Activated gamma-delta T cell treated with Interleukin-2 at 50 U/mL for 16 hours (primary cell): ENCODE measurements at places on chromosomes 5 and 9.

- no peak for DNase-seq
Observed at GRCh38 chr9:61667559-61668121, 477.8 kb downstream of the SPATA31A7 start.

DNA sequence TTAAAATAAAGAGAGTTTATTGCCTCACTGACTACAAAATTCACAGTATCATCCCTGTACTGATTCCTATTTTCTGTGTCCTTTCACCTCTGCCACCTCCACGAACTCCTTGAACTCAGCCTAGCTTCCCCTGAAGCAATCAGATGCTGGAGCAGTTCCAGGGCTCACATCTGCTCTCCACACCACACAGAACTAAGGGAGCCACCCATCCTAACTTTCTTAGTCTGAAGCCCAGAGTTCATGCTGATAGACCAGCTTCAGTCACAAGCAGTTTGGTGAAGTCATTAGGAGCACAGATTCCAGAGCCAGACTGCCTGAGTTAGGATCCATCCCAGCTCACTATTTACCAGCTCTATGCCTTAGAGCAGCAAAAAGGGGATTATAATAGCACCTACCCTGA lies 15.6 kb upstream of the EPB41L4A start:
- no peak for DNase-seq

- no peak for DNase-seq
Observed at GRCh38 chr9:91285729-91286353, 75.9 kb downstream of the AUH start.

GRCh38 chr9:133737774-133738639 lies at the start of gene SARDH:
Gene SARDH (minus strand): TSS chr9:133738352. CDS start chr9:133734173, 4,179 bp downstream.
- peak; percentile 37 for DNase-seq

DNA sequence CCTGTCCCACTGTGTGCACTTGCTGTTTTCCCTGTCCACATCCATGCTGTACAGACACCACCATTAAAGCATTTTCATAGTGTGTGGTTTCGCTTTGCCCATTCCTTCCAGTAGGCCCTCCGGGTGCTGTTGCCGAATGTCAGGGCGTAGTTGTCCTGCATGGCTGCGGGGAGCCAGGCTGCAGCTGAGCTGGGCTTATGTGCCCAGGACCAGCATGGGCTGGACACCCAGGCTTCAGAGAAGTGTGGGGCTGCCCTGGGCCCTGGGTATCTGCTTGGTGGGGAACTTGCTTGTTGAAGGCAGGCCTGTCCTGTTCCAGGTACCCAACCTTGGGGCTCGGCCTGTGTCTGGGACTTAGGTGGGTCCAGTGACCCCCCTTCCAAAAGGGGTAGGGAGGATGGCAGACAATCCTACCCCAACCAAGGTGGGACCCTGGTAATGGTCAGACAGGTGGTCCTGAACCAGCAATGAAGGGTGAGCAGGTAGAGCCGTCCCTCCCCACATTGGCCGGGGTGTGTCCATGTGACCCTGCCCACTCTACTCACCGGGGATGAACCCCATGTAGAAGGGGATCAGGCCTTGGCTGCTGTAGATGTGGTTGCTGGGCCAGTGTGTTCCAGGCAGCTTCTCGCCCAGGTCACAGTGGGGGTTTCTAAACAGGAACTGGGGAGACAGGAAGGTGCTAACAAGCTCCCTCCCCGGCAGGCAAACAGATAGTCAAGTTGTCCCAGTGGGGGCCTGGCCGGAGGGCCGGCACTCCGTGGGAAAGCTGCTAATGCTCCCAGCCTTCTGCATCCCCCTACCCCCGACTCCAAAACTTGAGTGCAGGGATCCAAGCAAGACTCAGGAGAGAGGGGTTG lies 2.8 kb downstream of the TUBB4B start:
- no peak for DNase-seq

DNA sequence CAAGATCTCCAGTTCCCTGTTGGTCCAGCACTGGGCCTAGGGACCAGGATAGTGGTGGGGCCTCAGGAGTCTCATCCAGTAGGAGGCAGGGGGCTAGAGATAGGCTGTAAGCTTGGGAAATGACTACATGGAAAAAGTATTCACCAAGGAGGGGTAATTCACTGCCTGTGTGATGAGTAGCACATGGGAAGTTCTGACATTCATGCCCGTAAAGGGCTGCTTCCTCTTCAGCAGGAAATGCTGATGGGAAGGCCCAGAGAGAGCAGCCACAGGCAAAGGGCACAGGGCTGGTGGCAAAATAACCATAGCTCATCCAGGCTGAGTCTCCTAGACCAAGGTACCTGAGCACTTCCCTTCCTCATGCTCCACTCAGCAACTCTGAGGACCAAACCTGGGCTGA lies 23.1 kb upstream of the FRRS1L start:
- no peak for DNase-seq

DNA sequence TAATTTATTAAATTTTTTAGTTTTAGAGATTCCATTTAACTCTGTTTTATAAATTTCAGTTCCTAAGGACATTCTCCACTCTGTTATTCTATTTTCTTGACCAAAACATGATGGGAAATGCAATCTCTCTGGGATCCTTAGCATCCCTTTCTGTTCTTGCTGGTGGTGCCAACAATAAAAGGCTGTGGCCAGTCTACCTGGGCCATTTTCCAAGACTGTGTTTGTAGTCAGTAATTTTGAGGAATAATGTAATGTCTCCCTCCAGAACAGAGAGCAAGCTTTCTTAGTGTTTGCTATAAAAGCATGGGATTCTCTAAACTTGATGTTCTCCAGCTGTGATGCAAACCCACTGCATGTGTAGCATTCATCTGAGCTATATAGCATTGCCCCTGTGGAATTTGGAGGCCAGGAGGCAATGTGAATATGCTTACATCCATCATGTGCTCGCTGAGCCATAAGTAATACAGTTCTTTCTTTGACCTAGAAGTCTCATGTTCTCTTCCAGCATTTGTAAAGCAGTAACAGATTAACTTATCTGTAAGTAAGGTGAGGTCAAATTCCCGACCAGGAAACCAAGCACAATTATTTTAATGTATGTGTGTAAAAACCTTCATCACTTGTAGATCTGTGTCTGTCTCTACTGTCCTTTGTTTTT lies 211.5 kb upstream of the TAS2R1 start:
- no peak for DNase-seq

- DNase-seq = no peak
Observed at GRCh38 chr5:107464416-107464815, 206.3 kb downstream of the EFNA5 start.

GRCh38 chr5:144567421-144567780 lies 396.7 kb downstream of the KCTD16 start:
- no peak for DNase-seq

DNA sequence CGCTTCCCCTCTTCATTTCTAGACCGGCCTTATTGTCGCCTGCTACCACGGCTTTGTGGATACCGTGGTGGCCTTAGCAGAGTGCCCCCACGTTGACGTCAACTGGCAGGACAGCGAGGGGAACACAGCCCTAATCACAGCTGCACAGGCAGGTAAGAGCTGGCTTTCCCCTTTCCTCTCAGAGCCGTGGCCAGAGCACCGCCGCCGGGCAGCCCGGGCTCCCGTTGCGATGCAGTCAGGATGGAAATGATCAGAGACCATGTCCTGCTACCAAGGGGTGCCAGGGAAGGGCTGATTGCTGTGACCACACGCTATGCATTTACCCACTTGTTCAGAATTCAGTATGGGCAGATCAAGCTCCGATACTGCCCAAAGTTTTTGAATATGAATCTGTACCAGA lies 54.4 kb downstream of the ANKRD33B start:
- DNase-seq = no peak

DNA sequence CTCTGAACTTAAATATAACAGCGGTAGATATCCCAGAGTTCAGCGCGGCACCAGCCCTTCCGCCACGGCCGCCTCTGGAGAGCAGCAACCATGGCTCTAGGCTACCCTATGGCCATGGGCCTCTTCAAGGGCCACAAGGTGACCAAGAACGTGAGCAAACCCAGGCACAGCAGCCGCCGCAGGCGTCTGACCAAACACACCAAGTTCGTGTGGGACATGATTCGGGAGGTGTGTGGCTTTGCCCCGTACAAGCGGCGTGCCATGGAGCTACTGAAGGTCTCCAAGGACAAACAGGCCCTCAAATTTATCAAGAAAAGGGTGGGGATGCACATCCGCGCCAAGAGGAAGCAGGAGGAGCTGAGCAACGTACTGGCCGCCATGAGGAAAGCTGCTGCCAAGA lies 229.0 kb downstream of the ACTL7B start:
- no peak for DNase-seq

DNA sequence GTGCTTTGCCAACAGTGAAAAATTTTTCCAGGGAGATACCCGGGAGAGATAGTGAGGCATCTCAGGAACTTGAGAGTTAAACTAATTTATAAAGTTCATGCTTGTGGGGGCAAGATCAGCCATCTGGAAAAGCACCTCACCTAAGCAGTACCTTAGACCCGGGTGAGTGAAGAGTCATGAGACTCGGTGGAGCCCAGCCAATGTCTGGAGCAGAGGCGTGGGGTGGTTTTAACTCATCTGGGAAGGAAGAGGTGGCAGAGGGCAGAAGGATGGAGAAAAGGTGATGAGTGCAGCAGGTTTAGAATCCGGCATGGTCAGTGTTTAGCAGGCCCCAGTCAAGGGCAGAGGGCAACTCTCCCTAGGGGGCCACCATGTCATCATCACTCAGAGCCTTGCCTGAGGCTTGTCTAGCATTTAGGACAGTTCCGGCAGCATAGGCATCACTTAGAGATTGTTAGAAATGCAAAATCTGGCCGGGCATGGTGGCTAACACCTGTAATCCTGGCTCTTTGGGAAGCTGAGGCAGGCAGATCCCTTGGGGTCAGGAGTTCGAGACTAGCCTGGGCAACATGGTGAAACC lies 4.3 kb upstream of the RNF183 start:
- no peak for DNase-seq

- DNase-seq = no peak
Observed at GRCh38 chr9:95642189-95642588, 125.4 kb upstream of the PTCH1 start.

DNA sequence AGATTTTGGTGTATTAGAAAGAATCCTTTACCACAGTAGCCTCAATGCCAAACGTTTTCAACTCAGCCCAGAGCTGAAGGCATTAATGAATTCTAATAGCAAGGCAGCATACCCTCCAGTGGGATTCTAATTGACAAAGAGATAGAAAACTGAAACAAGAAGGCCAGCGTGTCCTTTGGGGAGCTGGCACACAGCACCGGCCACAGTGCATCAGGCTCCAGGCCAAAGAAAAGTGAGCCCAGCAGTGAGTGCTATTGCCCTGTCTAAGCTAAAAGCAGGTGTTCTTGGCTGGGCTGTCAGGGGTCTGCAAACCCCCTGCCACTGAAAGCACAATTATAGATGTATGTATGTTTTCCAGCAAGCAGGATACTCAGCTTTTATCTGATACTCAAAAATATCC lies 40.4 kb downstream of the PPIC start:
- DNase-seq = no peak

DNA sequence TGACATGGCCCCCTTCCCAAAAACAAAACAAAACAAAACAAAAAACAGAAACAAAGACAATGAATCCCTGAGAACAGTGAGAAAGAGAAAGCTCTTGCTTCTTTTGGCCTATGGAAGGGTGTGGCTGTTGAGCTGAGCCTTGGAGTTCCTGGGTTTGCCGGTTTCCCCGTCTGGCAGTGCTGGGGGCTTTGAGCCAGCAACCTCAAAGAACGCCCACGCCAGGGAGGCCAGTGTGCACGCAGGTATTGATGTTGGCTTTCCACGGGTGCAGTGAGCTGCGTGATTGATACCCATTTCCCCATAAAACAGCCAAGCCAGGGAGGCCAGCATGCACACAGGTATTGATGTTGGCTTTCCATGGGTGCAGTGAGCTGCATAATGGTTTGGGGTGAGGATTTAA lies 8.3 kb upstream of the LCN1 start:
- DNase-seq = no peak

DNA sequence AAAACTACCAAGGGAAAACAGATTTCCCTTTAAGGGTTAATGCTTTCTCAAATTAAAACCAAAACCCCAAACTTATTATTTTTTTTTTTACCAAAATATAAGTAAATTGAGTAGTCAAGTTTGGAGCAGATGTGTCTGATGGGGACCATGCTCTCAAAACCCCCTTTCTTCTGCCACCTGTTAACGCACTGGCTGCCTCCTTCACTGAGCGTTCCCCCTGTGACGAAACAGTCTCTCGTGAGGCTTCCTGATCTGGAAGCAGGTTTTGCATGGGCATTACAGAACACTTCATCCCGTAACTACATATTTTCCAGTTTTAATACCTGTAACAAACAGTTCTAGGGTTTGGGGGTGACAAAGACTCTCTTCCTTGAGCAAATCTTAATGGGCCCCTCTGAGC lies 59.4 kb downstream of the ANKH start:
- DNase-seq = no peak

DNA sequence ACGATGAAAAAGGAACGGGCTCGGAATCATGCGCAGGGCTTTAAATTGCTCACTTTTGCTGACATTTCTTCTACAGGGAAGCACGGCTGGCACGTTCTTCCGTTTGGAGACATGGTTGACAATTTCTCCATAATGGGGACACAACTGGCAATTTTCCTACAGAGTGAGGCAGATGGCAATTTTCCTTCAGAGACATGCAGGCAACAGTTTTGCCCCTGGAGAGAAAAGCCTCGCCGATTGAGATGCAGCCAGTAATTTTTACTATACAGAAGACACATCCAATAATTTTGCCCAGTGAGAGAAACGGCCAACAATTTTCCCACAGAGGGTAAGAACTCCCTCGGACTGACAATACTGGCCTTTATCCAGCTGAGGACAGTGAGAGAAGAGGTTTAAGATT lies 90.9 kb upstream of the GPR151 start:
- no peak for DNase-seq

GRCh38 chr9:5493679-5494511 lies 16.4 kb upstream of the PDCD1LG2 start:
- no peak for DNase-seq

GRCh38 chr5:154098465-154098864 lies 59.7 kb downstream of the MFAP3 start:
- no peak for DNase-seq

DNA sequence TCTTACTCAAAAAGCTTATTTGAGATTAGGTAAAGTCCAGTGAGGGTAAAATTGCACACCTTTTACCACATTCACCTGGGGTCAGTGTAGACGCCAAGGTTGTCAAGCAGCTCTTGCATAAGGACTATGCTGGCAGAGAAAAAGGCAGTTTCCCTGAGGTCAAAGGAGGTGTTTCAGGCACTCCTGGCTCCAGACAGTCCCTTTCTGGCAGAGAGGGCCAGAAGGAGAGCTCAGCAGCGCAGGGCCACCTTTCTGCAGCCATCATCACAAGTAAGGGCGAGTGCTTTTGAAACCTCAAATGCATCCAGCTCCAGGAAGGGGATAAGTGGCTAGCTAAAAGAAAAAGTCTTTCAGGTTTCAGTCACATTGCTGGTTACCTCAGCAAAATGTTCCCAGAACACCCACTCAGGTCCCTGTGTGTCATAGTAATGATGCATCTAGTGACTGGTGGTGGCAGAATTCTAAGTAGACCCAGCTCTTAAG lies 16.7 kb upstream of the IL13 start:
- no peak for DNase-seq
